Activated CD4-positive, alpha-beta memory T cell treated with anti-CD3 and anti-CD28 coated beads, Interleukin-2, amount 10 ng/mL, durations not matched to agents 7 days and 5 days (primary cell): ENCODE measurements at places on chromosomes 11 and 22.

- peak; percentile 97 for DNase-seq
Observed at GRCh38 chr11:62881579-62882430, 1.1 kb downstream of the SLC3A2 start.

DNA sequence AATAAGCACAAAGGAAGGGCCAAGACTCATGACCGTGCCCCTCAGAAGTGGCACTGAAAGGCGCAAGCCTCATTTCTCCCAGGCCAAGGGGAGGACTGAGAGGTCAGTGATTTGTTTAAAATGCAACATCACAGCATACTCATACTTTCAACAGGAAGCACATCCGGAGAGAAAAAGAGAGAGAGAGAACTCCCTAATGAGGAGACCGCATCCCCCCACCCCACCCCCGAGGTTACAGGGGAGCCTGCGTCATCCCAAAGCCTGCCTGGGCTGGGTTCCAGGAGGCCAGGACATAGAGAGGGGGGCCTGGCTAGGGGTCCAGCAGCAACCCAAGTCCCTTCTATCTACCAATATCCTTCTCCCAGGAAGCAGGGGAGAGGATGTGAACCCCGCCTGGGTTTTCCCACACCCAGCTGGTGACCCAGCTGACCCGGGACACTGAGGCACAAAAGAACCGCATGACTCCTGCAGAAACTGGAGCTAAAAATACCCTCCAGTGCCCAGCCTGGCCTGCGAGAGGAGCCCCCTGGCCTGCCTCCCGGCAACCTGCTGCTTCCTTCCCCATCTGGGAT lies 3.8 kb downstream of the CSNK1E start:
- DNase-seq = peak; percentile 53

GRCh38 chr11:64289002-64289564 lies 2.0 kb upstream of the KCNK4 start:
- DNase-seq = no peak

DNA sequence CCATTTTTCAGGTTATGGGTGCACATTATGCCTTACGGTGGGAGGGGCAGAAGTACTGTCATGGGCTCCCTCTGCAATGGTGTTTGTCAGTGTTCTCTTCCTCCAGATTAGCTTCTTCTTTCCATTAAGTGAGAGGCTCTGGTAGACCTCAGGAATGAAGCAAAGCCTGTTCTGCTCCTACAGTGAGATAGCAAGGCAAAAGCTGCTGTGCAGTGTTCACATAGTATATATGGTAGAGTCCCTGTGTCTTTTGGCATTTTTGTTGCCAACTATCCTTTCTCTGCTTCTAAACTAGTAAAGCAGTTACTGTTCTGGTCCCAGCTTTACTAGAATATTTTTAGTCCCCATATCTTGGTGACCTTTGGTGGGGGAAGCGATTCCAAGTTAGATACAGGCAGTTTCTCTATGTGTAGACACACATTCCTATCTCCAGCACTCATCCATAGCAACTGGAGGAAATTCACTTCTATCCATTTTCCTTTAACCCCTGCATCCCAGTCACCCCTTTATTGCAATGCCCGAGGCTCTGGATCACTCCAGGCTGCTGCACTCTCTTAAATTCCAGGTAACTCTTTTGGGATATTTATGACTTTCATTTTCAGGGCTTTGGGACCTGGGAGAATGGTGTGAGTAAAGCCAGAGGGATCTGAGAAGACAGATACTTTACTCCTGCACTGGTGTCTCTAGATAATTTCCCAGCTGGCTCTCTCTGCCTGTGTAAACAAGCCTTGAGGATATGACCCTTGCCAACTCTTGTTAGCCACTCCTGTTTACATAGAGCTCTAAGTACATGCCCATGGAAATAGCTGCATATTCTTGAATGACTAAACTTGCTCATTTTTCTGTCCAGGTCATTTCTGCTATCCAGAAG lies 3.9 kb upstream of the TRIM34 start:
- DNase-seq = no peak

GRCh38 chr22:39254789-39255298 lies 10.1 kb upstream of the PDGFB start:
- DNase-seq = peak; percentile 69

GRCh38 chr11:78740199-78741071 lies 165.8 kb upstream of the NARS2 start:
- no peak for DNase-seq

DNA sequence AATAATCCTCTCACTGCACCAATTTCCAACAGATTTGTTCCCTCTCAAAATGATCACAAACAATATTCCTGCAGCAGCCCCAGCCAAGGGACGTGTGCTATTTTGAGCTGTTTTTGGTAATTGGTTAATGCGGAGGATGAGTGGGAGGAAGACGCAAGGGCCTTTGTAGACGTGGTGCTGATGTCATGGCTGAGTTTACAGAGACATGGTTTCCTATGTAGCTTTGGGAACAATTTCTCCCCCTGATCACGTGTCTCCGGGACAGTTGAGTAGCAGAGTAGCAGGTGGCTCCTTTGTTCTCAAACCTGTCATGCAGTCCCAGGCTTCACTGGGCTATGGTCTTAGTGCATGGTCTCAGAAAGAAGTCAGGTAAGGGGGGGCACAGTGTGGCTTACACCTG lies 183.2 kb upstream of the NECTIN1 start:
- no peak for DNase-seq

GRCh38 chr11:65551572-65552387 lies 6.4 kb downstream of the LTBP3 start:
- peak; percentile 73 for DNase-seq

DNA sequence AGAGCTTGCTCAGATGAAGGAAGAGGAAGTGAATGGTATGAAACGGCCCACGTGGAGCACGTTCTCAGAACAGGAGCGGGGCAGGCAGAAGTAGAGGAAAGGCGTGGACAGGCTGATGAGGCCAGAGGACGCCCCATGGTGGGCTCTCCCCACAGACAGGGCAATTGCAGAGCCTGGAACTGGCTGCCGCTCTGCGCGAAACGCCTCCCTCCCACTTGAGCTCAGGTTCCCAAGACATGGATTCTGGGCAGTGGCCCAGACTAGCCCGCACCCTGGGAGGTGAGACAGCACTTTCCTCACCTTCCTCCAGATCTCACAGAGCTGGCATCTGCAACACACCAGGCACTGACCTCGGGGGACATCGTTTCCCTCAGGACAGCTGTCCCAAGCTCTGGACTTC lies 117.6 kb downstream of the PHF21B start:
- DNase-seq = no peak

GRCh38 chr11:113377681-113378412 lies 9.7 kb upstream of the ANKK1 start:
- DNase-seq = no peak

DNA sequence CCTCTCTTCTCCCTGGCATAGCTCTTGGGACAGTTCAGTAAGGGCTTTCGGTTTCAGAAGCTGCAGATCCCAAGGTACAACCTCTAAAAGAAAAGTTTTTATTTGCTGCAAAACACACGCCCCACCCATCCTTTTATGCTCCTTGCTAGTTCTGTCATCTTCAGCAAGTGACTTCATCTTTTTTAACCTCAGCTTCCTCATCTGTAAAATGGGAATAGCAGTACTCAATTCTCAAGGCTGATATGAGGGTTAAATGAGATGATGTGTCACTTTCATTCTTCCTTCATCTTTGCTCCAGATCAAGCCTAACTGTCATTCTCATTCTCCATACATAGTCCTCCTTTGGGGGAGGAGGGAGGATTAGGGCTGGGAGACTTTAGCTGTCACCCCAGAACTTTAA lies 90.0 kb upstream of the ALX4 start:
- DNase-seq = no peak

DNA sequence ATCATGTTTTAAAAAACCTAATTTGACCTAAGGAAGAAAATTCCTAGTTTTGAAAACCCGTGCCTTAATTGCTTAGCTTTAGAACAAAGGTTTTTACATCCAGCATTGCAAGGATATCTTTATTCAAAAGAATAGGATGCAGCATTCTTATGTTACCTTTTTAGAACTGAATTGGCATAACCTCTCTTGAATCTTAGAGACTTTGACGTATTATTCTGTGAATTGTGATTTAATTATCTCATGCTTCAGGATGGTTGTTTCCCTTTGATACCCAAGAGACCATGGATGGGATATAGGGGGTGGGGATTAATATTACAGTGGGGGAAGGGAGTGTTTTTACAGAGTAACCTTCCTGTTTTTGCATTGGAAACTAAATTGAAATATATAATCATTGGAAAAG lies 49.4 kb downstream of the ARHGEF12 start:
- no peak for DNase-seq

DNA sequence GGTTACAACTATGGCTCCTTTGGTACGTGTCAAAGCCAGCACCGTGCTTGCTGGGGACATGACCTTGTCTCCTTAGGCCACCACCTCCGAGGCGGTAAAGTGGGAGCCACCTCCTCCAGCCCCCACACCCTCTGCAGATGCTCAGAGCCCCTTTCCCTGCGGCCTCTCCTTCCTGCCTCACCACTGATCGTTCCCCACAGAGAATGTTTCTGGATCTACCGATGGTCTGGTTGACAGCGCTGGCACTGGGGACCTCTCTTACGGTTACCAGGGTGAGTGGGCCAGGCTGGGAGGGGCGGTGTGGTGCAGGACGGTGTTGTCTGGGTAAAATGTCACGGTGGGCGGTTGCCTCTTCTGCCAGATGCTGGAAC lies 8.9 kb downstream of the SIDT2 start:
- DNase-seq = no peak

- DNase-seq = no peak
Observed at GRCh38 chr11:11618973-11619435, 2.8 kb downstream of the GALNT18 start.

GRCh38 chr11:122077459-122077858 lies 38.6 kb downstream of the BLID start:
- no peak for DNase-seq

GRCh38 chr22:45977003-45977411 lies at the start of gene WNT7B:
TSS of gene WNT7B (minus strand) at chr22:45977162. CDS start at chr22:45976754, 408 bp downstream.
- DNase-seq = no peak
